Foreskin melanocyte (primary cell): ENCODE measurements at places on chromosomes 6 and 20.

- DNase-seq: no peak
Observed at GRCh38 chr20:39083761-39084160, 121.6 kb downstream of the DHX35 start.

DNA sequence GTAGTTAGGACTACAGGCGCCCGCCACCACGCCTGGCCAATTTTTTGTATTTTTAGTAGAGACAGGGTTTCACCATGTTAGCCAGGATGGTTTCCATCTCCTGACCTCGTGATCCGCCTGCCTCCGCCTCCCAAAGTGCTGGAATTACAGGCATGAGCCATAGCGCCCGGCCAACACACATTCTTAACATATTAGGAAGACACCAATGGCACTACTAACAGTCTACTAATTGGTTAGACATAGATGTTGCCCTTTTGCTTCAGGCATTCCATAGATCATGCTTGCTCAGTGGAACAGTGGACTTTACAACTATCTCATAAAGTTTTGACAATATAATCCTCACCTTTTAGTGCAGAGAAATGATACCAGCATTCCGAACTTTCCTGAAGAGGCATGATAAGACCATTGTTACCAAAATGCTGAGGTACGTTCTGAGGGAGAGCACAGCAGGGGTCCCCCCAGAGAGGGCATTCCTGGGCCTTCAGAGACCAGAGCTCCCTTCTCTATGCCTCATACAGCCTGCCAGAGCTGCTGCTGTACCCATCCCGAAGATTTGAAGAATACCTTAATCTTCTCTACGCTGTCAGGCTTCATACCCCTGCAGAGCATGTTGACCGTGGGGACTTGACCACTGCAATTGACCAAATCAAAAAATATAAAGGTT, 89.4 kb downstream of the ECT2L start:
- no peak for DNase-seq

- DNase-seq: no peak
Observed at GRCh38 chr6:110567957-110568696, 91.7 kb upstream of the SLC22A16 start.

DNA sequence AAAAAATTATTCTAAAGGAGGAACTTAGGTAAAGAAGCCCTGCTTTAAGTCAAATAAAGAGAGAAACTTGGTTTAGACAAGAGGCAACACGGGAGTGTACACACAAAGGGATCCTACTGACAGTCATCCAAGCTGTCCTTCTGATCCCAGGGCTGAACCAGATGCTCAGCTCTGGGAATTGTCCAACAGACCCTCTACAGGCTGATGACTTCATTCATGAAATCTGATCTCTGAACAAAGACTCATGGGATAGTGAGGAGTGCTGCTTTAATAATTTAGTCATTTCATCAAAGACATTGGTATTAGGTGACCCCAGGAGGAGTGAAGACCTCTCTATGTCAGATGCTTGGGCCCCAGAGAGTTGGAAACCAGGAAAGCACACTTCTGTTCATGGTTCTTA, 65.6 kb upstream of the ARMH2 start:
- no peak for DNase-seq

DNA sequence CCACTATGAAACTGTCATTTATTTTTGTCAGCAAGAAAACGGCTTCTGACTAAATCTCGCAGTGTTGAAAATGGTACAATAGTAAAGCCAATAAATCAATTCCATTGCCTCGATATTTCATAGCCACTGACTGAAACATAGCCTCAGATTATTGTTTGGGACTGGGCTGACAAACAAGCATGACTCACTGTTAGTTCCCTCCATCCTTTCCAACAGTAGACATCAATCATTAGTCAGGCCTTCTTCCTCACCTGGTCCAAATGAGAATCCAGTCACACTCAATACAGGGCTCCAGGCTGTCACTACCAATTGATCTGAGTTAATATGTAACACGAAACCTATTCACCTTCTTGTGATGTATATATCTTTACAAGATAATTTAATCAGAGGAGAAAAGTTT, 66.1 kb downstream of the ADGRB3 start:
- DNase-seq: no peak

DNA sequence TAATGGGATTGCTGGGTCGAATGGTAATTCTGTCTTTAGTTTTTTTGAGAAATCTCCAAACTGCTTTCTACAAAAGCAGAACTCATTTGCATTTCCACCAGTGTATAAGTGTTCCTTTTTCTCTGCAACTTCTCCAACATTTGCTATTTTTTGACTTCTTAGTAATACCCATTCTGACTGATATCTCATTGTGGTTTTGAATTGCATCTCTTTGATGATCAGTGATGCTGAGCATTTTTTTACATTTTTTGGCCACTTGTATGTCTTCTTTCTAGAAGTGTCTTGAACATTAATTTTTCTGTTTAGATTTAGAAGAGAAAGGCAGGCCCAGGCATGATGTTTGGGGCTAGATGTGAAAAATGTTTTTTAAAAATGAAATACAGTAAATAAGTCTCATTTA, 553.1 kb upstream of the MAN1A1 start:
- DNase-seq: no peak
